Pulmonary artery endothelial cell (primary cell): ENCODE measurements at places on chromosomes 1 and 21.

DNA sequence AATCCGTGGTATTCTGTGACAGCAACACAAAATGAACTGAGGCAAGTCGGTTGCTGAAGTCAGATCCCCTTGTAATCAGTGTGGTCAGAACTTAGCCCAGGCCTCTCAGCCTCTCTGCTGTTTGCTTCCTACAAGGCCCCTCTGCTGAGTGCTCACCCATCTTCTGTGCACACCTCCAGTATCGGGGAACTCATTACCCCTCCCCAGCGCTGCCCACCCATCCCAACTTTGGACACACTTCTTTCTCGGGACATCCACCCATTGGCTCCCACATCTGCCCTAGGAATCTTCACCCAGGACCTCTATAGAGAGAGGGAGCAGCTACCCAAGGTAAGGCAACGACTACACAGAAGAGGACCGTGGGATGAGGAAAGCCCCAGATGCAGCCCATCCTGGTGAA, 217.5 kb downstream of the MATN1 start:
- no peak for DNase-seq

GRCh38 chr1:83641796-83642443, 357.0 kb downstream of the TTLL7 start:
- DNase-seq: no peak

DNA sequence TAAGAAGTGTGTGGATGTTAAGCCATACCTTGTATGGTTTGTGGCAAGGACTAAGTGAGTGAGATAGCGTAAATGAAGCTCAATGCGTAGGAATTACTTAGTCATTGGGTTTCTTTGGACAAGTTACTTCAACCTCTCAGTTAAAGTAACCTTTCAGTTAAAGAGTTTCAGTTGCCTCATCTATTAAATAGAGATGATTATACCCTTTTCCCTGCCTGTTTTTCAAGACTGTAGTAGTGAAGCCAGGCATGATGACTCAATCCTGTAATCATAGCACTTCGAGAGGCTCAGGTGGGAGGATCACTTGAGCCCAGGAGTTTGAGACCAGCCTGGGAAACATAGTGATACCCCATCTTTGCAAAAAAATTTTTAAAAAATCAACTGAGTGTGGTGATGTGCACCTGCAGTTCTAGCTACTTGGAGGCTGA, 6.3 kb downstream of the ZMPSTE24 start:
- DNase-seq: no peak

DNA sequence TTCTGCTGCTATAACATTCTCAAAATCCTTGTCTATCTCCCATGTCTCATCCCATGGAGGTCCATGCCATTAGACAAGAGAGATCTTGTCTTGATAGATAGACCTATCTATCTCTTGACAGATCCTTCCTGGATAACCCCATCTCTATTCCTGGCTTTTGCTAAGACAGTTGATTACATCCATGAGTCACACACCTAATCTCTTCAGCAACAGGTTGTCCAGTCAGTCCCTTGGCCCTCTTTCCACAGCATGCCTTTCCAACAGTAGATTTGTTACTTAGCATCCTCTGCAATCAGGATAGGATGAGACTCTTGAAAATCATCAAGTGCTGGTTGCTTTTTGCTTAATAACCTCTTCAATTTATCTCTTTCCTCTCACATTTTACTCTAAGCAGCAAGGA, 46.6 kb downstream of the TRMT1L start:
- no peak for DNase-seq

- DNase-seq: no peak
Observed at GRCh38 chr1:17186216-17186909, 18.6 kb upstream of the PADI1 start.

DNA sequence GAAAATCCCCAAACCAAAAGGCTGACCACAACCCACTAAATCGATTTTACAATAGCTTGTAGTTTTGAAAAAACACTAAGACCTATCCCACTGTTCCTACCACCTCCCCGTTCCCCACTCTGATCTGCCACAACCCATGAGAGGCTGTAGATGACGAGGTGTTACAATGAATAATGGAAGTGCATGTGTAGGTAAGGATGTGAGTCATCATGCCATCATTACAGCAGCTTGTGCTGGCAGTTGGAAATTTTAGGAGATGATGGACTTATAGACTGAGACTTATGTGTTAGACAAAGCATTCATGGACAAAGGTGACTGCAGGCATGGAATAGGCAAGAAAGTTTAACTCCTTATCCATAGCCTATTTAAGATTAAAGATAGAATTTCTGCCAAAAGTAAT, 184.7 kb upstream of the CACYBP start:
- no peak for DNase-seq

- no peak for DNase-seq
Observed at GRCh38 chr1:68197891-68198290, 34.4 kb downstream of the WLS start.

DNA sequence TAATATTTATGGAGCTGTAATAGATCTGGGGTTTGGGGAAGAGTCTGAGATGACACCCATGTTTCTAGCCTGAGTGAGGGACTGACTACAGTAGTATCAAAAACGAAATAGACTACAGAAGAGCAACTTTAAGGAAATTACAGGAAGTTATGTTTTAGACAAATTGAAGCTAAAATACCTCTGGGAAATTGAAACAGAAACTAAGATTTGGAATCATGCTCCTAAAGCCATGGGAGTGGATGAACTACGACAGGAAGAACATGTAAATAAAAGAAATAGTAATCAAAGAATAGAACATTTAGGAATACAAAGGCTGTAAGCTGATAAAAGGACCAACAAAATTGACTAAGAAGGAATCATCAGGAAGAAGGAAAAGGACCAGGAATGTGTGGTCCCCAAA, 68.9 kb downstream of the KIAA0319L start:
- DNase-seq: no peak

- DNase-seq: no peak
Observed at GRCh38 chr1:108010581-108010980, 45.6 kb upstream of the VAV3 start.

DNA sequence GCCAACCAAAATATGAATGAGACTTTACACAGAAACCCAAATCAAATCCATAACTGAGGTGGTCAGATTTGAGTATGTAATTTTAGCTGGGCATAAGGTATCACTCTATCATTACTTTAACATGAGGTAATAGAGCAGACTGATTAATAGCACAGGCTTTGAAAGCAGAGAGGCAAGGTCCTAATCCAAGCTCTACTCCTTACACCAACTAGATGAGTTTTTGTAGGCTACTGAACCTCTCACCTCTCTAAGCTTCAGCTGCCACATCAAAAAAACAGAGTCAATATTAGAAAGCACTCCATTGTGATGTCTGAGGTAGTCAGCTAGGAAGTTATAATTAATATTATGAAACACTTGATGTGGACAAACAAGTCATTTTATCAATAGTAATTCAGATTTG, 63.7 kb downstream of the ARID4B start:
- no peak for DNase-seq

DNA sequence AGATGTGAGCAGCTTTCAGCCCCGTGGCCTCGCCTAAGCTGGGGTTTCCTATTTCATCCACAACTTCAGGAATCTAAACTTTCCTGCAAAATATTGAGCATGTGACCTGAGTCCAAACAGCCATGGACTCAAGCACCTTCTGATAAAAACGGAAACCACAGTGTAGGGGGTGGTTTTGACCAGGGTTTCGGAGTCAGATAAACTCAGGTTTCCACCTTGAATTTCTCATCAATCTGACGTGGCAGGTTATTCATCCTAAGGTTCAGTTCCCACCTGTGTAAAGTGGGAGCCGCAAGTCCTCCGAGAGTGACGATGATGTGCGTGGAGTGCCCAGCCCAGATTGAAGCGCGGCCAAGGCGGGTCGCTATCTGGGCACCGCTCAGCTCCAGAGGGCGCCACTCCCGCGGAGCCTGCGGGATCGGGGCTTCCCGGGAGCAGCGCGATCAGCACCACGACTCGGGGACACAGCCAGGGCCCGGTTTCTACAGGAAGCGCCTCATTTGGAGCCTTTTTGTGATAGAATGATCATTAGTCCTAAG, 871 bp upstream of the ETS2 start:
- no peak for DNase-seq

- no peak for DNase-seq
Observed at GRCh38 chr1:23814016-23814415, 11.2 kb downstream of the HMGCL start.

DNA sequence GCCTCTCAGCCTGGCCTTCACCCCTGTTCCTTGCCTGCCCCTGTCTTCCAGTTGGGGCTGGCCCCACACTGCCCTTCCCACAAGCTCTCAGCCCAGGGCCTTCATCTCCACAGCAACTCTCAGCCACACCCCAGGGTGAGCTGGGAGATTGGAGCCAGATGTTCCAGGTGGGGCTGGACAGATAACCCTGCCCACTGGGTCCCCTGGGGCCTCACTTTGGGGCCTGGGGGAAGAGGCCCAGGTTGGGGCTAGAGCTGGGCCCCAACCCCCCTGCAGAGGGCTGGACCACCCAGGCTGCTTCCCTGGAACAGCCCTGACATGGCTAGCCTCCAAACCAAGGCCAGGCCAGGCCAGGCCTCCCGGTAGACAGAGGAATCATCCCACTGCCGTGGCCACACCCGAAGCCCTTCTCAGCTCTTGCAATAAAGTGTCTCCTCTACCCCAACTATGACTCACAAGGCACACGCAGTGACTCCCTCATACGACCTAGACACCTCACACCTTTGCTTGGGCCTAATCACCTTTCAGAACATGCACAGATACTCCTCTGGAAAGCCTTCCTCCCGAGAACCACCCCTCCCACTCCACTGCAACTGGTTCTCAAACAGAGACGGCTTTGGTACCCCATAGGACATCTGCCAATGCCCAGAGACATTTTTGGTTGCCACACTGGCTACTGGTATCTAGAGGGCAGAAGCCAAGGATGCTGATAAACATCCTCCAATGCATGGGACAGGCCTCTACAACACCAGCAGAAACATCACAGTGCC, 22.2 kb downstream of the SLC2A1 start:
- DNase-seq: no peak

DNA sequence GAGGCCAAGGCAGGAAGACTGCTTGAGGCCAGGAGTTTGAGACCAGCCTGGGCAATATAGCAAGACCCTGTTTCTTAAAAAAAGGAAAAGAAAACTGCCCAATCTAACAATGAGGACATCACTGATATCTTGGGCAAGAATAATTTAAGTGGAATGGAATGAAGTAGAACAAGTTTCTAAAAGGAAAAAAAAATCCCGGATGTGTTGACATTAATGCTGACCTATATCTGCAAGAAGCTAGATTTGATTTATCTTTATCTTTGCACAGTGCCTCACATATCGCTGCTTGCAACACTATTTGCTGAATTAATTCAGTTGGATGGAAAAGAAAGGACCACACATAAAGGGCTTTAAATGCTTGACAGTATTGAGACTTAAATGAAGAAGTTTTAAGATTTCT, 27.8 kb downstream of the DIPK1A start:
- no peak for DNase-seq

DNA sequence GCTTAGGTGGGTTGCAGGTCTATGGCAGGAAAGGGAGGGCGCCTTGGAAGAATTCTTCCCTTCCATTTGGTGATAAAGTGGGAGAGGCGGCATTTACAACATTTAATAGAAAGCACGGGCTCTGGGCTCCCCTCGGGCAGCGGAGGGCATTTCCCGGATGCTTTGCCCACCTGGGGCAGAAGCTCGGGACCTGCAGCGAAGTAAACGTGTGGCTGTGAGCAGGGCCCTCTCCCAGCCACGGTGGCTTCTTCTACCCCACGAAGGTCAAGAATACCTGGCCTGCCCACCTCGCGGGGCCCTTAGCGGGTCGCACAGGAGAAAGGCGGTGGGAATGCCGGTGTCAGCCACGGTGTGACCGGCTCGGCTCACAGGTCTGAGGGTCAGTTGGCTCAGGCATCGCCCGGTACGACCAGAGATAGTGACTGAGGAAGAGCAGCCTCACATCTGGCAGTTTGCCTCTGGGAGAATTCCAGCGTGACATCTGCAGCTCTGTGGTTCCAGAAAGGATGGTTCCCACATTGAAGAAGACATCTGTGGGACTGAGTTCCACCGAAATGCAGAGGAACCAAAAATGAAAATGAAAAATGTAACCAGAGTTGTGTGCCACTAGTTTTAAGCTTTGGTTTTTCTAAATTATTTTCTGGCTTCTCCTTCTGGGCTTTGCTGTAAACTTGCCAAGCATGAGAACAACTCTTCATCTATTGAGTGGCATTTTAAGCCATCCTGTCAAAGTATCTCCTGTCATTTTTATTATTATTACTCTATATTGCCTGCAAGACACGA, 720 bp upstream of the F3 start:
- no peak for DNase-seq

- no peak for DNase-seq
Observed at GRCh38 chr21:35236090-35236489, 187.0 kb upstream of the RUNX1 start.

- DNase-seq: no peak
Observed at GRCh38 chr21:37183749-37184148, 83.4 kb downstream of the VPS26C start.

DNA sequence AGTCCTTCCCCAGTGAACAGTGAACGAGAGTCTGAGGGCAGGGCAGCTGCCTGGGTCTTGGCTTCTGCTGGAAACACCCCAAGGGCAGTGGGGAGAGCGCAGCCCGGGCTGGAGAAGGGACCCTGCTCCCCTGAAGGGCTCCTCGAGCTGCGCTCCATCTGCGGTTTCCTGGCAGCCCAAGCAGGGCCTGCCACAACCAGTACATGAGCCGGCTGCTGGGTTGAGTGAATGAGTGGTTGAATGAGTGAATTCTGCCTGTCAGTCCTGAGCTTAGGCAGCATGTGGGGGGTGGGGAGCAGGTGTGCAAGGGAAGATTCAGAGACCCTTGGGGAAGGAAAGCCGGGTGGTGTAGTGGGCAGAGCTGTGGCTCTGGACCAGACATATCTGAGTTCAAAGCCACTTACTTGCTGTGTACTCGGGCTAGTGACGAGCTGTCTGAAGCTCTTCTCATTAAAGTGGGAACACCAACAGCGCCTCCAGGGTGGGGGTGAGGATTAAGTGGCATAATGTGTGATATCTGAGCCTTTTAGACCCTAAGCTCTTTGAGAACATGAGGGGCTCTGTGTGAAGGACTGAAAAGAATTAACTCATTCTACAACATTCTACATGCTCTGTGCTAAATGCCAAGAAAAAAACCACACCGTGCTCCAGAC, 3.7 kb downstream of the OPRD1 start:
- DNase-seq: no peak

- no peak for DNase-seq
Observed at GRCh38 chr1:79660129-79660528, 653.6 kb upstream of the ADGRL4 start.

DNA sequence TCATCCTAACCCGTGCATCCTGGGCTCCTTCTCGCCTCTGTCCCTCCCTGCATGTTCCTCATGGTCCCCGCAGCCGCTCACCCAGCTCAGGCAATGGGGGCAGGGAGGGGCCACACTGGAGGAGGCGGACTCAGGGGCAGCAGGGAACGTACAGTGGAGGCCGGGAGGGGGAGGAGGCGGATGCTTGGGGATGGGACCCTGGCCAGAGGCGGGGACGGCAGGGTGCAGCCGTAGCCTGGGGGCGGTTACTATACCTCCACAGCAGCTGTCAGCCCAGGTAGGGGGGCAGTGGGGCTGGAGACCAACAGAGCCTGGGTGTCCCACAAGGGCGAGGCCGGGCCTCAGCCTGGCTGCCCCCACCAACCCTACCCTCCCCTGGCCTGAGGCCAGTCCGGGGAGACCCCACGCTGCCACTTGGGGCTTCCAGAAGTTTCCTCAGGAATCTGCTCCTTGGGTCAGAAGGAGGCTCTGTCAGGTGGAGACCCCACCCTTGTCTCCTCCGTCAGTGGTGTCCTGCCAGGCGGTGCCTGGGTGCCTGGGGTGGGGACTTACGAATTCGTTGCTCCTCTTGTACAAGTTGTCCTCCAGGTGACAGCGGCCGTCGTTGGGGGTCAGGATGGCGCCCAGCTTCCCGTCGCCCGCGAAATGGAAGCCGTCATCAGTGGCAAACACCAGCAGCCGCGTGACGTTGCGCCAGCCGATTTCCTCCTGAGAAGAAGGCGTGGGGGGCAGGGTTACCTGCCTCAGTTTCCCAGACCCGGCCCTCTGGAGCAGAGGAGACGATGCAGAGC, 20.7 kb downstream of the ITGB2 start:
- DNase-seq: no peak
